ENCODE measurements at places on chromosomes 4 and X.

DNA sequence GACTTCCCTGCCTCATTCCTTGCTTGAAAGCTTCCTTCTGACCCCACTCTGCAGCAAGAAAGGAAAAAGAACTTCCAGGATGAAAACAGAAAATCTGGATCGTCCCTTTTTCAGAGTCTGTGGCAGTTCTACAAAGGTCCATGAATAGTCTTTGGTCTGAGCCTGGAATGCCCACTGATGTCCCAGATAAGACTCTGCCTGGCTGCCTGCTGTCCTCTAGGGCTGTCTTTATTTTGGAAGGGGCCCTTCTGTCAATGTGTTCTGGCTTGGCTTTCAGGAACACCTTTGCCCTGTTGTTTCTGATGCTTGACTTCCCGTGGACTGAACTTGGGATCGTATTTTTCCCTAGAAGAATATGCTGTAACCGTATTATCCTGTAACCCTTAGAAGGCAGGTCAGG, 114.7 kb upstream of the LNX1 start:
- no peak for DNase-seq

DNA sequence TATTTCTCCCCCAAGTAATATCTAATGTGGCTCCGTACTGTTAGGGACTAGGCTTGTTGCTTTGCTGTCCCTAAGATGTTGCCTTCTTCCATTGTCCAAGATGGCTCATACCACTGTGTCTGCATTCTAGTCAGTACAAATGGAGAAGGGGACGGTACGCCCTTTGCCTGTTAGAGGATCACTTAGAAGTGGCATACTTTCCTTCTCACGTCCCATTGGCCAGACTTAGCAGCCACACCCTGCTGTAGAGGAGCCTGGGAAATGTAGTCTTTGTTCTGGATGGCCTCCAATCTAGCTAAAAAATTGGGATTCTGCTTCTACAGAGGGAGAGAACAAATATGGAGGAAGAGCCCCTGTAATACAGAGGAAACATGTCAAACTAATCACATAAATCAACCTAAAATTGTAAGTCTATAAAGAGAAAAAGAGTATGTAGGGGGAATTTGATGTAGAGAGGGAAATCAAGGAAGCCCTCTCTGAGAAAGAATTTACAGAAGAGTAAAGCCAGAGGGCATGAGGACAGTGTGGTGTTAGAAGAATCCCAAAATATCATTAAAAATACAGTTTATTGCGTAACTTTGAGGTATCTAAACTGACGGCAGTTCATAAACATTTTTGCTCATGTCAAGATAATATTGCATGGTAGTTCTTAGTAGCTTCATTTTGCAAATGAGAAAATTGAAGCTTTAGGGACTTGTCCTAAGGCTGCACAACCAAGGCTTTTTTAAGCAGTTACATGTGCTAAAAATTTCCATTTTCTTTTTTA, 15.1 kb downstream of the PRIMPOL start:
- no peak for DNase-seq

DNA sequence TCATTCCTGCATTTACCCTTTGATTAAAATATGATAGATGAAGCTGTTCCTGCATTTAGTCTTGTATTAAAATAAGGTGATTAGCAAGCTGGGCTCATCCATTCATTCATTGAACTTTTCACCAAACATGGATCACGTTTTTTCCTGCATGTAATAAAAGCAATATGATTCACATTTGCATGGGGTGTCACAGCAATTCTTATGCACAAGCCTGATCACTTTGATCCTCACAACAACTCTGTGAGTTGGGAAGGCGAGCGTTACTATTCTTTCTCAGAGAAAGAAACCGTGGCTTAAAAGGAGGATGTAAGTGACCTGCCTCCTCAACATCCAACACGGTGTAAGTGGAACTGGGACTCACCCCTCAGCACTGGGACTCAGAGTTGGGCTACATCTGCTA, 20.0 kb downstream of the CHRNA9 start:
- DNase-seq, result no peak

GRCh38 chrX:54030329-54030728, 13.9 kb downstream of the PHF8 start:
- no peak for DNase-seq
